ENCODE measurements at places on chromosomes 16 and 17.

DNA sequence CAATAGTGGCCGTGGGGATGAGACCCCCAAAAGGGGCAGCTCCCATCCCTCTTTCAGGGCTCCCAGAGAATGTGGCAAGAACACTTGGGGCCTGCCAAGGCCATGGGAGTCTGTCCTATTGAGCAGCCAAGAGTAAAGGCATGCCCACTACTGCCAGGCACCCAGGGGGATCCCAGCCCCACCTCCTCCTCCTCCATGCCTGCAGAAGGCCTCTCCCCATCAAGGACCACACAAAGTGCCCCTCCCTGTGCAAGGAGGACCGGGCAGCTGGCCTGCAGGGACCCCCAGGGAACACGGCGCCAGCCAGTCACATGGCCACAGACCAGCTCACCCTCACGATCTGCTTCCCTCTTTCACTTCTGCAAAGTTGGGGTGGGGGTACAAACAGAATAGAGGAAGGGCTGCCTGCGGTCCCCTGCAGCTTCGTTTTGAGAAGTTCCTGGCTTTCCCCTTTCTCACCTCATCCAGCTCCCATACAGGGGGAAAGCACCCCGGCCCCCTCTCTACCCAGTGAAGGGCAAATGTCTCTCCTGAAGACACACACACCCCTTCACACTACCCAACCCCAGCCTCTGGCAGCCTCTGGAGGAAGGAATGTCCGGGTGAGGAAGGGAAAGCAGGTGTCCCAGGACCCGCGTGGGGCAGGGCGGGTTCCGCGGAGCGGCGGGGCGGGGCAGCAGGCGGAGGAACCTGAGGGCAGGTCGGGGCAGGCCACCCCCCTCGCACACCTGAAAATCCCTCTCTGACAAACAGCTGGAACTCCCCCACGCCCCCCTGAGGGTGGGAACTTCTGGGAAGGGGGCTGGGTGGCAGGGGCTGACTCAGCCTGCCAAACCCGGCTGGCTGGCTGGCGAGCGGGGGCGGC lies 2.0 kb downstream of the PPP1R9B start:
- peak; percentile 60 for DNase-seq

GRCh38 chr16:27242868-27243590 lies 25.5 kb downstream of the NSMCE1 start:
- DNase-seq, result peak; percentile 20

GRCh38 chr17:60671482-60671881 lies 6.2 kb upstream of the BCAS3 start:
- no peak for DNase-seq

DNA sequence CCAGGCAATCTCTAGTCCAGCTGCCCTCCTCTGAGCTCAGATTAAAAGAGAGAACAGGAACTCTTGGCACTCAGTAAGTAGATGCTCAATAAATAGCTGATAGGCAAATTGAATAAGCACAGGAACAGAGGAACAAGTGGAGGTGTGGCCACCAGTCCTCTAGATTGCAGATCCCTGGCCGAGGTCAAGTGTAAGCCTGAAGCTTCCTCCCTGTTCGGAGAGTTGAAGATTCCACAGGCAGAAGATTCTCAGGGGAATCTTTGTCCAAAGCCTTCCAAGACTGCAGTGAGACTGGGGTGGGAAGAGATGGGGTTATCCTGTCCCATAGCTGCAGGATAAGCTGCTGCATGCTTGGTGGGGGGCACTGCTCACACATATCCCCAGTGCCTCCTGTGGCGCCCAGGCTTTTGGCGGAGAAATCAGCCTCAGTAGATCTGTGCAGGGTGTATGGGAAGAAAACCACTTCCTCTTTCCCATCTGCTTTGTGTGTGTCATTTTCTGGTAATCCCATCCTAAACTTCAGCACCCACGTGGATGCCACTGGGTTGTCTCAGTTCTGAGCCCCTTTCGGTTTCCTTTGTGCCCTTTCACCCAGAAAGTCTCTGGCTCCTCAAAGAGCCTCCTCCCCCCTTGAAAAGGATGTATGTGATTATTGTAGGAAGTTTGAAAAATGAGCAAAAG lies 12.1 kb downstream of the CD300A start:
- no peak for DNase-seq

GRCh38 chr17:79804856-79805696 lies 8.2 kb upstream of the CBX8 start:
- DNase-seq, result no peak

GRCh38 chr16:74573622-74574021 lies 33.3 kb downstream of the GLG1 start:
- DNase-seq, result no peak

- DNase-seq, result no peak
Measured at GRCh38 chr16:30728899-30729672, 19.1 kb upstream of the PHKG2 start.

DNA sequence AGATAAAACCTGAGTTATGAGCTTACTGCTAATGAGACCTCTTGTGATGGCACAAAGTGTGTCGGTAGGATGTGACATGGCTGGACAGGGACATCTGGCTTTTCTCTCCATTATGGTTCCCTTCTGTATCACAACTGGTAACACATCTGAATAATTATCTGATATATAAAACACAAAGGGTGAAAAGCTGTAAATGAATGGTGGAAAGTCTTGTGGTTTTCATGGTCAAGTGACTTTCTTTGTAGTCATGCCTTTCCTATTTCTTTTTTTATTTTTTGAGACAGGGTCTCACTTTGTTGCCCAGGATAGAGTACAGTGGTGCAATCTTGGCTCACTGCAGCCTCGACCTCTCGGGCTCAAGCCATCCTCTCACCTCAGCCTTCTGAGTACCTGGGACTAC lies 35.3 kb upstream of the ZFHX3 start:
- DNase-seq, result no peak

DNA sequence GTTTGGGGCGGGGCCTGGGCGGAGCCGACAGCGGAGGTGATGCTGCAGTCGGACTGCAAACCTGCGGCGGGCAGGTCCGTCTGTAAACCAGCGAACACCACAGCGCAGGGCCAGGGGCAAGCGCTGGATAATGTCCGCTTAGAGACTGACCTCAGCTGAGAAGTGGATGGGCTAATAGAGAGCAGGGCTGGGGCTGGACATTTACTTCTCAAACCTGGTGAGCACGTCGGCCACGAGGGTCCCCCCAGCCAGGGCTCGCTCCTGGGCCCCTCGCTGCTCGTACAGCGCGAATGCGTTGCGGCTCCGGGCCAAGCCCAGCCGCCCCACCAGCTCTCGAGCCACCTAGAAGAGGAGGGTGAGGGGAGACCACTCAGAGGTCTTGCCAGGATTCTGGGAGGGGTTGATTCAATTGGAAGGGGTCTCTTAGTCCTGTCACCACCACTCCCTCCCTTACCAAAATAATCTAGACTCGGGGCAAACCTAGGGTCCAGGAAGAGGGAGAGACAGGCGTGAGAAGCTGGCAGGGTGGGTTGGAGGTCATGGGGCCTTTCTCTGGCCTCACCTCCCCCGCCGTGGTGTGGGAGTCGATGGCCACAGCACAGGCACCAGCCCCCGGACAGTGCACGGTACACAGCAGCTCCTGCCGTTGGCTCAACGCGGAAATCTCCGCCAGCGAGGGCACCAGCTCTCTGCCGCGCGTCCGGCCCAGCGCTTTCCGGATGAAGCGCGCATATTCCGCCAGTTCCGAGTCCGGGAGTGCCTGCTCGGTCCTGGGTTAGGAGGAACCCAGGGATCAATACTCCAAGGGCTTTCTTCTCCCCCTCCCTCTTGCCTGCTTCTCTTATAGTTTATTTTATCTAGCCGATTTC lies 5.8 kb downstream of the PLEKHH3 start:
- no peak for DNase-seq

- no peak for DNase-seq
Measured at GRCh38 chr17:63542218-63542545, 8.1 kb upstream of the DCAF7 start.

DNA sequence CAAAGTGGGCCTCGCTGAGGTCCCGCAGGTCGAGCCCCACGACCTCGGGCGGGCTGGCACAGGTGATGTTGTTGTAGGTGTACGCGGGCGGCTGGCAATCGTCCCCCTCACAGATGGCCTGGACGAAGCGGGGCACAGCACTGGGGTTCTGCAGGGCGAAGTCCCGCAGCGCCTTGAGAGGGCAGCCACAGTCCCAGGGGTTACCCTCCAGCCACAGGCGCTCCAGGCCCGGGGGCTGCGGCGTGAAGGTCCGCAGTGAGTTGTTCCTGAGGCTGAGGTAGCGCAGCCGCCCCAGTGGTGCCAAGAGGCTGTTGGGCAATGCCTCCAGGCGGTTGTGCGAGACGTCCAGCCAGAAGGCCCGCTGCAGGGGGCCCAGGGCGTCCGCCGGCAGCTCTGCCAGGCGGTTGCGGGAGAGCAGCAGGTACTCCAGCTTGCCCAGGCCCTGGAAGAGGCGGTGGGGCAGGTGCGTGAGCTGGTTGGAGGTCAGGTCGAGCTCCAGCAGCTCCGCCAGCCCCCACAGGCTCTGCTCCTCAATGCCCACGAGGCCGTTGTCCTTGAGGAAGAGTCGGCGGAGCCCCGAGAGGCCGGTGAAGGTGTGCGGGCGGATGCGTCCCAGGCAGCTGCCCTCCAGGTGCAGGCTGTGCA lies 2.8 kb downstream of the IGFALS start:
- no peak for DNase-seq

DNA sequence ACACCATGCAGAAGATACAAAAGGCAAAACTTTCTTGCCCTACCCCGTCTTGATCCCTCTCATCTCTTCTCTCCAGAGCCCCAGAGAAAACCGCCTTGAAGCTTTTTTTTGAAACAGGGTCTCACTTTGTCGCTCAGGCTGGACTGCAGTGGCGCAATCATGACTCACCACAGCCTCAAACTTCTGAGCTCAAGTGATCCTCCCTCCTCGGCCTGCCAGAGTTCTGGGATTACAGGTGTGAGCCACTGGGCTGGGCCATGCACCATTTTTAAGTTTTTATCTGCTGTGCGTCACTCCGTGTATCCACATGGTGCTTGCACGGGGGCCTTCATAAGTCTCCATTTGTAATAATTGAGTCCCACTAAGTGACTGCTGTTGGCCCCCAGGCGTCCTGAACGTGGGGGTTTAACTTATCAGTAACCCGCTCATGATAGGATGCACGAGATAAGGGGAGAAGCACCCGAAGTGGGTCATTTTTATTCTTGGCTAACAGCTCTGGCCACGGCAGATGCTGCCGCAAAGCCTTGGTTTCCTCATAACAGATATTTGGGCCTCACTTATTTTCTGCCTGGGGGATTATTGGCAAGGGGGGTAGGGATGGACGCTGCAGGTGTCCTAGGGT lies 8.6 kb downstream of the DNAH17 start:
- DNase-seq, result no peak

DNA sequence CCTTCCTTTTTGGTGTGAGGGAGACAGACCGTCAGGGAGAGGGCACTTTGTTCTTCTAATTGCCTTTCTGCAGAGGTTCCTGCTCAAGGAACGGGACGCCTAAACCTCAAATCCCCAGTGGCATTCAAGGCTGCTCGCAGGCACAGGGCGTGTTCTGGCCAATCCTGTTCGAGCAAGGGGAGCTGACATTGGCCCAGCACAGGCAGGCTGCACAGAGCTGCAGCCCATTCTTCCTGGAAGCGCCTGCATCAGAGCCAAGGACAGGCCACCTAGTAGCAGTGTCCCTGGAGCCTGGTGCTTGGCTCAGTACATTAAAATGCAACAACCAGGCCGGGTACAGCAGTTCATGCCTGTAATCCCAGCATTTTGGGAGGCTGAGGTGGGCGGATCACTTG lies 72.2 kb upstream of the CREBBP start:
- no peak for DNase-seq

DNA sequence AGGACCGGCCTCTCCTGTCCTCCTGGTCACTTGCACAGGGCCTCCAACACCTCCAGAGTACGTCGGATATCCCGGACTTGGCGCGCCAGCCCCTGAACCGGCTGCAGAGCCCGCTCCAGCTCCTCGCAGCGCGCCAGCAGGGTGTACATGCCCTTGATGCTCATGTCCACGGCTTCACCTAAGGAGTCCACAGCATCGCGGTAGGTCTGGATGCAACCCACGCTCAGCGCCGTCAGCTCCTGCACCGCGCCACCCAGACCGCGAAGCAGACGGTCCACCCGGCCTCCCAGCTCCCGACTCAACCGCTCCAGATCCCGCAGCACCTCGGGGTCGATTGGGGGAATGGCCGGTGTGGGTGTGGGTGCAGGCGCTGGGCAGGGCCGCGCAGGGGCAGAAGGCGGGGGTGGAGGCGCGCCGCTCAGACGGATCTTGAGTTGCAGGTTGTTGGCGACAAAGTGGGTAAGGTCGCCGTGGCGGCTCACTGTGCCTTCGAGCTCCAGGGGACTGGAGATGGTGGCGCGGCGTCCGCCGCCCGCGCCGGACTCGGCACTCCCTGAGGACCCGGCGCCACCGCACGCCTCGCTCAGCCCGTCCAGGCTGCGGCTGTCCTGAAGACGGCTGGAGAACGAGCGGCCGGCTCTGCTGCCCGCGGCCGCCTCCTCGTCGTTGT lies 804 bp downstream of the BORCS6 start:
- DNase-seq, result no peak

DNA sequence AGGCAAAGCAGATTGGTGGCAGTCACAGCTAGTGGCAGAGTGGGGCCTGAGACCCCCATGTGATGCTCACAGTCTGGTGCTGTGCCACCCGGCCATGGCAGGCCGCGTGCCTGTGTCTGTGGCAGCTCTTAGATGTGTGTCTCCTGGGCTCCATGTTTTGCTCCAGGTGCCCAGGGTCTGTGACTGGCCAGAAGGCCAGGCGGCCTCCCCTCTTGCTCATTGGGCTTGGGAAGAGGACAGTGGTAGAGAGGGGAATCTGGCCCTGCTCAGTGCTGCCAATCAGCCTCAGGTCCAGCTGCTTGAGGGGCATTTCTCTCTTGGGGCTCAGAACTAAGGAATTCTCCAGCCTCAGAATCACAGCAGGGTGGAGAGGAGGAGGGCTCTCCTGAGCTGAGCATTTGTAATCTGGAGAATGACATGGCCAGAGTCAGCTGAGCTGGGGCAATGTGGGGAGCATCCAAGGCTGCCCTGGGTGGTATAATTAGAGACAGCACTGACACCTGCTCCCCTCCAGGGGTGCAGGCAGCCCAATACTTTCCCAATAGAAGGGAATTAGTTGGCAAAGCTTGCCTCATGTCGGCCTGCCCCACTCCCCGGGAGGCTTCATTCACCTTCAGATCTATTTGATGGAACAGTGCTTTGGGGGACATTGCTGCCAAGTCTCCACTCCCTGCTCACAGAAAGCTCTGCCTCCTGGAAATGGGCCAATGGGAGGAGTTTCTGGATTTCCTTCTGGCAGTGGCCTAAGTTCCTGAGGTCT lies 2.7 kb upstream of the LASP1NB start:
- DNase-seq, result peak; percentile 27

DNA sequence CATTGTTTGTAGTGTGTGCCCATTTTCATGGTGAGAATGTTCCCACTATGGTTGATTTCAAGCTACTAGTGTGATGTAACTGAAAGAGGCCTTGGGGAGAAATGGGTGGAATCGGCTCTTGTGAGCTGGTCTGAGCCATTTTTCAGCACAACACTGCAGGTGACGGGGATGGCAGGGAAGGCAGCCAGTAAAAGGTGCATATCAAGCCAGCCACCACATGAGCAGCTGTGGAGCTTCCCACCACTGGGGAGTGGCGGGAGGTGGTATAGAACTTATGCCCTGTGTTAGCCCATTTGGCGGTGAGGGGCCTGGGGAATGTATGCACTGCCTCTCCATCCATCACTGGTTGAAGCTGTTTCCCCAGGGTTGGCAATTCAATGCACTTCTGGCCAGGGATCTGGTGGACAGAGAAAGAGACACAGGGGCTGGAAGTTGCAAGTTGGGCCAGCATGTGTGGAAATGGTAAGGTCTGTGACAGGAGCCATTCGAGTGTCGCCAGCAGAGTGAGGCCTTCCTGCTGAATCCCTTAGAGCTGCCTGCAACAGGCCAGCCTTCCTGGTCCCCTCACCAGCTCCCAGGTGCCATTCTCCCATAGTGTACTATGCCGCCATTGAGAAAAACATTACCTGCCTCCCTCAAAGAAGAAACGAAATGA lies 31.7 kb upstream of the BRD7 start:
- DNase-seq, result no peak

All from SW480 (cell line).